ENCODE measurements at places on chromosomes 4 and X.

GRCh38 chrX:20352504-20352903 lies 85.8 kb upstream of the RPS6KA3 start:
- DNase-seq = no peak

- DNase-seq = no peak
Measured at GRCh38 chr4:25939330-25939729, 25.3 kb downstream of the SMIM20 start.

GRCh38 chr4:111537871-111538270 lies 607.4 kb upstream of the FAM241A start:
- no peak for DNase-seq

- DNase-seq = no peak
Measured at GRCh38 chrX:70169281-70169680, 8.0 kb upstream of the DGAT2L6 start.

- DNase-seq = no peak
Measured at GRCh38 chr4:174256277-174256713, 27.2 kb downstream of the FBXO8 start.

DNA sequence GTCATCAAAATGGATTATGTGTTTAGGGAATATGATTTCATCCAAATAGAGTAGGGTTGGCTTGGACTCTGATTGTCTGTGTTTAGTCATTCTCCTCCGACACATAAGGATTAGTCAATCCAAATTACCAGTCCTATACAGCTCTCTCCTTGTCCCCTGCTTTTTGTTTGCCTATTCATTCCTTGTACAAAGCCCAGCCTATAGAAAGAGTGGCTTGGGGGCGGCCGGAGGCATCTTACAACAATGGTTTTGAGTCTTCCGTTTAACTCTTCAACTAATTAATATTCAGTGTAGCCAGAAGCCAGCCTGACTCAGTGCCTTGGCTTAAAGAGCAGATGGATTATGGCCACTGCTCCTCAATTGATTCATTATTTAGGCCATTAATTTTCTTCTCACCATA lies 796.6 kb upstream of the POU3F4 start:
- no peak for DNase-seq

DNA sequence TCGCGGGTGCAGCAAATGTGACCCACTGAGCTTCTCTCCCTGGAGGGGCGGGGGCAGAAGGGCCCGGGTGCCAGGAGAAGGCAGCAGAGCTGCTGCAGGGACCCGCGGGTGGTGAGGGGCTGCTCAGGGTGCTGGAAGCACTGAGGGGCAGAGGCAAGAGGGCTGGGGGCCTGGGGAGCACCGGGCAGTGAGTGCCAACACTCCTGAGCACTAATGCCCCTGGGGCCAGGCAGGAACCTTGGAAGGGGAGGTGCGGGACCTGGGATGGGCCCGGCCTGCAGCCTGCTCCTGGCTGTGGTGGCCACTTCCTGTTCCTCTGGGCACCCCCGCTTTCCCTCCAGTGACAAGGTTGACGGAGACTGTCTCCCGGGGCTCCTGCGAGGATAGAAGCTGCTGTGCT lies 66.5 kb upstream of the ADRA2C start:
- DNase-seq = no peak

DNA sequence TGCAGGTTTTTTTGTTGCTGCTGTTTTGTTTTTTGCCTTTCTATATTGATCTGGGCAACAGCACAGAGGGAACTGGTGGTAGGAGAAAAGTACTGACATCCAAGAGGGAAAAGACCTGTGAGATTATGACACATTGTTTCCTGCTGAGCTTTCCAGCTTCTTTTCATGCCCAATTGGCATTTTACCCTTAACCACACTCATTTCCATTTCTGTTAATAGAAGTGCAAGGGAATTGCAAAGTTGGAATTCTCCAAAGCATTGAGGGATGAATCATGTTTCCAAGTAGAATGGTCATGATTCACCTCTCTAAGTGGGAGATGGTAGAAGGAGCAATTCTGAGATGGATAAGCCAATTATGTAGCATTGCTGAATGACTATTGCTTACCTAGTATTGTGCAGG lies 161.5 kb downstream of the PPARGC1A start:
- peak; percentile 20 for DNase-seq

DNA sequence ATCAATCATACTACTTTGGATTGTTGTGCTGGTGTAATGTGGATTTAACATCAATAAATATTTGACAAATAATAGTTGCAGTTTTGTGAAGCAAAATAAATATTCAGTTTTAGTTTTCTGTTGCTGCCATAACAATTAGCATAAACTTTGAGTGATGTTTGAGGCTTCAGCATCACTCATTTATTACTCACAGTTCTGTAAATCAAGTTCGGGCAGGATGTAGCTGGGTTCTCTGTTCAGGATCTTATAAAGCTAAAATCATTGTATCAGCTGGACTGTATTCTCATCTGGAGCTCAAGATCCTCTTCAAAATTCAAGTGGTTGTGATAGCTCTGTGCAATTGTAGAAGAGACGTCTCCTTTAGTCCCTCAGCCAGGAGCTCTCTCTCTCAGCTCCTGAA lies 81.7 kb downstream of the CBR4 start:
- no peak for DNase-seq

DNA sequence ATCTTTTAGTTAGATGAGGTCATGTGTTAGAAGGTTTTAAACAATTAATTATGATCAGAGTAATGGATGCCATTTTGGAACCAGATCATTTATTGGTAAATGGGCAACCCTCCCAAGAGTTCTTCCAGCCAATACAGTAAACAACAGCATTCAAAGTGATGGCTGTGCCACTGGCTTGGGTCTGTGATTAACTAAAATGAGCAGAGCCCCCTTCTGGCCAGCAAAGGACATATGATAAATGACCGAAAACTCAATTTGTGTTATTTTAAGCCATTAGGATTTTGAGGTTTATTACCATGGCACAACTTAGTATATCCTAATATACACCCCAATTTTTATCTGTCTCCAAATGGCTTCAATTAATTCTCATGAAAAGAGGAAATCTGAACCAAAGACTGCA lies 90.8 kb upstream of the NPFFR2 start:
- no peak for DNase-seq

DNA sequence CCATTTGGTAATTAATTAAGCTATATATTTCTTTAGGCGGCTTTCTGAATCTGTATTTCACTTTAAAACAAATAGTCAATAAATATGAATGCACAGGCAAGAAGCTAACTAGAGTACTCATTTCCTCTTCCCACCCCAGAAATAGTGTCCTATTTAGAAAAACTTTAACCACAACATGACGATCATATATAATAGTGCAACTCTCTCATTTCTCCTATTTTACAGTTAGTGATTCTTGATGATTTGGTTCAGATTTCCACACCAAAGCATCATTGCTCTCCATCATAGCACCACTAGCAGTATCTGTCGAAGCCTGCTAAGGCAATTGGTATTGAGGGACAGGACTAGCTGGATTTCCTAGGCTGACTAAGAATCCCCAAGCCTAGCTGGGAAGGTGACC lies 184.0 kb upstream of the GALNTL6 start:
- no peak for DNase-seq

DNA sequence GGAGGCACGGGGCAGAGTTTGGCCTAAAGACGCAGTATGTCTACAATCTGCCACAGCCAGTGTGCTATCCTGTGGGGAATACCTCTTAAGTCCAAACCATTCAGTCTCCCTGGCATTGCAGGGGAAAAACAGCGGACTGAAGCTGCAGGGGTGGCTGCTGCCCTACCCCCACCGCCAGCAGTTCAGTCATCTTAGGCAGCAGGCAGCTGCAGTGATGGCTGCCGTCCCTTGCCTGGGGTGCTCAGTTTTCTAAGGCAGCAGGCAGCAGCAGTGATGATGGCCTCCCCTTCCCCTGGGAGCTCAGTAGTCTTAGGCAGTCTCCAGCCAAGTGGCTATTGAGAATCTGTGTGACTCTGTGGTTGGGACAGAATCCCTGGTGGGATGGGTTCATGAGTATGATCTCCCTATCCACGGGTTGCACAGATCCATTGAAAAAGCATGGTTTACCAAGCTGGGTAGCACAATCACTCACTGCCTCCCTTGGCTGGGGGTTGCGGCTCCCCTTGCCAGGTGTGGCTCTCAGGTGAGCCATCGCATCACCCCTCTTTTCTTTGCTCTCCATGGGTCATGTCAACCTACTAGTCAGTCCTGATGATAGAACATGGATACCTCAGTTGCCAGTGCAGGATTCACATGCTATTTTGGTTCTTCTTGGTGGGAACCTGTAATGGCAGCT lies 48.9 kb upstream of the GRID2 start:
- DNase-seq = no peak

- DNase-seq = no peak
Measured at GRCh38 chrX:155314260-155314659, 20.2 kb downstream of the CLIC2 start.

DNA sequence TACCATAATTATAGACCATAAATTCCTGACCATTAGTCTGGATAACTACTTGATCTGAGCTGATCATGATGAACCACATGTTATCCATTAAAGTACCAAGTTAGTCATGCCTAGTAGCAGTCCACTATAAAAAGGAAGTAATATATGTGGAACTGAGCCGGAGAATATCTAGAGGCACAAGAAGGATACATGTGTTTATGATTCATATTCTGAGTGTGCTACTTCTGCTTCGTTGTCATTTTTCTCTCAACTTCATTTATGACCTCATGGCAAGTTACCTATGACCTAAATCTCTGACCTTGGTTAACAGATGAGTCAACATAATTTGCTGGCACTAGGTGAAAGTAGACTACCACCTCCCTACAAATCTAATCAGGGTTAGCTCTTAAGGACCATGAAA lies 56.5 kb upstream of the ANKRD17 start:
- no peak for DNase-seq

DNA sequence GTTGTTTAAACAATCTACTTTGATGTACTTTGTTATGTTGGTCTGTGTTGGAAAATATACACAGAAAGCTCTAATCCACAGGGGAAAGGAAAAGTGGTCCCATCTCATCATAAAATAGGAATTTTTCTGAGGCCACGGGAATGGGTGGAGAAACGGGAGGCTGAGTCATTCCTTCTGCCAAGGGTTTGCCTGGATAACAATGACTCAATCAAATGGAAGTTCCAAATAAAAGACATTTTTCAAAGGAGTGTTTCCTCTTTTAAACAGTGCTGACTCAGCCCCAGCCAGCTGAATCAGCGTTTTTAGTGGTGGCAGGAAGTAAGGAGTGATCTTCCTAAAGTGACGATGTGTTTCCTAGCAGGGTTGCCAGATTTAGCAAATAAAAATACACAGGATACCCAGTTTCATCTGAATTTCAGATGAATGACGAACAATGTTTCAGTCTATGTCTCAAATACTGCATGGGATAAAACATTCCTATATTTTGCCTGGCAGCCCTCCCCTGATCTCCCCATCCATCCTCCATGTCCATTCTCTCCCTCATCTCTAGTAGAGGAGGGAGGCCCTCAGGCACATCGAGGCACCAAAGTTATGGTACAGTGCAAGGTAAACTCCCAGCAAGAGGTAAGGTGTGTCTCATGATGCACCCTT lies 345.4 kb upstream of the GATB start:
- peak; percentile 87 for DNase-seq

GRCh38 chrX:118510111-118510510 lies 14.5 kb downstream of the DOCK11 start:
- DNase-seq = no peak

DNA sequence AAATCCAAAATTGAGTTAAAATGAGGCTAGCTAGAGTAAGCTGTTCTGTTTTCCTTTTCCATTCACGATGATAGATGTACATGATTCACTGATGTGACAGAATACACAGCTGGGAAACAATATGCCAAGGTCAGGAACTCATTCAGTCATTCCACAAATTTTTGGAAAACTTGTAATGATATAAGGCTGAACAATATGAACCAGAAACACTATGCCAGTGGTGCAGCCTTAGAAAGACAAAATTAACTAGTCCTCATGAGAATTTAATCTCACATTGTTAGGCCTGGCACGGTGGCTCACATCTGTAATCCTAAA lies 50.0 kb upstream of the NDST3 start:
- no peak for DNase-seq

DNA sequence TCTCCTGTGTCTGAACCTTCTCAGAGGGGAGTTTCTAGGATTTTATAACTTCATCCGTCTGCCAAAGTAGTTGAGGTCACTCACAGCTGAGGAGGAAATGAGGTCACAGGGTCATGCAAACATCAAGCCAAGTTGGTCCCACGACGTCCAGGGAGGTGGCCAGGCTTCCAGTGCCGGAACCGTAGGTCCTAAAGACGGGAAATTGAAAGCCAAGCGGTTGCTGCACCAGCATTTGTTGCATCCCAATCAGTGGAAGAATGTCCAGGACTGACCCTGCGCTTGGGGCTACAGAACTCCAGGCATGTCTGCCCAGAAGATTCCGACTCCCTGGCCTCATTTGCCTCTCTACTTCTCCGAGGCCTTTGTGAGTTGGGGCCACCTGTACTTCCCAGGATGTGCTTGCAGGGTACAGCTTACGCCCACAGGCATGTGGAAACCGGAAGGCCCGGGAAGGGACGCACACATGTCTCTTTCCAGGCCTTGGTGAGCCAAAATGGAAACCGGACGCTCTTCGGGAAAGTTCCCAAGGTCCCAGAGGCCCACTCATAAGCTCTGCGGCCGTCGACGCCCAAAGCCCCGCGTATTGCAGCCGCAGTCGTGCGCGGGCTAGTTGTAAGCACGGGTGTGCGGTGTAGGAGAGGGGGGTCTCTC lies 9.3 kb downstream of the PRDM8 start:
- DNase-seq = no peak

DNA sequence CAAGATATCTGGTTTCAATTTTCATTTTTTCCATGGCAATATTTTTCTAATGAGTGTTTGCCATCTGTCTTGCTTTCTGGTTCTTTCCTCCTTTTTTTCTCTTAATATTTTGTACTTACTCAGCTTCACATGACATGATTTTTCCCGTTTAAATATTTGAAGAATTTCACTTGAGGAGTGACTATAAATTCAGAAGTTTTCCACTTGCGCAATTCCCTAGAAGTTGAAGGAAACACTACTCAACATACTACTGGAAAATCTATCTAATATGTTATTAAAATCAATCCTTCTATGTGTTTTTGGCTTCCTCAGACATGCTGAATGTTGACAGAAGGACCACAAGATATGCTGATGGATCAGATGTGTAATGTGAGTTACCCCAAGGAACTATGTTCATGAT lies 36.8 kb upstream of the BANK1 start:
- DNase-seq = no peak

GRCh38 chrX:88284844-88285243 lies 462.2 kb upstream of the CPXCR1 start:
- no peak for DNase-seq

GRCh38 chrX:133685822-133686221 lies 270.5 kb upstream of the GPC4 start:
- DNase-seq = no peak

- peak; percentile 49 for DNase-seq
Measured at GRCh38 chr4:176435901-176436292, 116.1 kb downstream of the SPCS3 start.

DNA sequence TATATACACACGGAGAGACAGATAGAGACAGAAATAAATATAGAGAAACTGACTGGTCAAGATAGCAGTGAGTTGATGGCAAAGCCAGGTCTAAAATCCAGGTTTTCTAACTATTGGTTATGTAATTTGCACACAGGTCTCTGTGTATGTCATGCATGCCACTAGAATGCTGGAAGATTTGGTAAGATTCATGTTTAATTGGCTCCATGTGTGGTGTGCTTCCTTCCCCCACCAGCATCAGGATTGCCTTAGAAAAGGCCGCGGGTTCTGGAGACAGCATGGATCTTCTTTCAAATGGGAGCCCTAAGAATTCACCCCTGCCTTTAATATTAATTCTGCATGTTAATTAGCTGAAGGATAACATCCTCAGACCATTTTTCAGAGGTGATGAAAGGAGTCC lies 31.3 kb downstream of the HAND2 start:
- DNase-seq = no peak

GRCh38 chrX:131388293-131388692 lies 99.2 kb upstream of the IGSF1 start:
- no peak for DNase-seq

GRCh38 chr4:70614184-70614555 lies 14.4 kb upstream of the ENAM start:
- DNase-seq = no peak
